ENCODE measurements at places on chromosomes 7 and 10.

- no peak for DNase-seq
Measured at GRCh38 chr7:29309041-29309854, 114.7 kb downstream of the CHN2 start.

- DNase-seq = no peak
Measured at GRCh38 chr7:4215176-4215720, 466.8 kb upstream of the FOXK1 start.

DNA sequence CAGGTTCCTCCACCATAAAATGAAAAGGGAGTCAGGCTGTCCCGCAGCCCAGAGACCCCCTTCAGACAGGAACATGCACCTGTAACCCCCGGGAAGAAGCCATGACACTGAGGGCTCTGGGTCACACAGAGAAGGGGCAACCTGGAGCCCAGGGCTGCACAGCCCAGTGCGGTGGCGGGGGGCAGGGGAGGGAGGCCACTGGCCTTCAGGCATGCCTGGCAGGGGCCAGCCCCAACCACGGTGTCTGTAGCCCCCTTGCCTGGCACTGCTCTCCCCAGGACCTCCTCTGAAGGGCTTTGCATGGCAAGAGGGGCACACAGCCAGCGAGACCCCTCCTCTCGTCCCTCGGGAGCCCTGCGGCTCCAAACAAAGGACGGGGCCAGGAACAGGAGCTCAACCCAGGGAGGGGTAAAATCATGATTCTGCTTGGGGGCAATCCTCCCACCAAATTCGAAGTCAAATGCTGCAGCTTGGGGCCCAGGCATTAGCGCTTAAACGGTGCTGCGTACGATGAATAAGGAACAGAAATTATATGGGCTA lies 235.1 kb downstream of the MAD1L1 start:
- no peak for DNase-seq

DNA sequence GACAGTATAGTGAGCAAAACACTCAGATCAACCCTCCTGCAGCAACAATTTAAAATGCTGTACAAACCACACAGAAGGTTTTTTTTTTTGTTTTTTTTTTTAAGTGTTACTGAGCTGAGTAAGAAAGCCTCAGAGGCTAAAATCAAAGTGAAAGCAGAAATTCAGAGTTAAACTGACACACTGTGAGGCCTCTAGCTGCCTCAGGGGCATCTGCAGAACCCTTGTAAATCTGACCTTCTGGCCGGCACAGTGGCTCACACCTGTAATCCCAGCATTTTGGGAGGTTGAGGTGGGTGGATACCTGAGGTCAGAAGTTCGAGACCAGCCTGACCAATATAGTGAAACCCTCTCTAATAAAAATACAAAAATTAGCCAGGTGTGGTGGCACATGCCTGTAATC lies 7.4 kb upstream of the GNA12 start:
- no peak for DNase-seq

DNA sequence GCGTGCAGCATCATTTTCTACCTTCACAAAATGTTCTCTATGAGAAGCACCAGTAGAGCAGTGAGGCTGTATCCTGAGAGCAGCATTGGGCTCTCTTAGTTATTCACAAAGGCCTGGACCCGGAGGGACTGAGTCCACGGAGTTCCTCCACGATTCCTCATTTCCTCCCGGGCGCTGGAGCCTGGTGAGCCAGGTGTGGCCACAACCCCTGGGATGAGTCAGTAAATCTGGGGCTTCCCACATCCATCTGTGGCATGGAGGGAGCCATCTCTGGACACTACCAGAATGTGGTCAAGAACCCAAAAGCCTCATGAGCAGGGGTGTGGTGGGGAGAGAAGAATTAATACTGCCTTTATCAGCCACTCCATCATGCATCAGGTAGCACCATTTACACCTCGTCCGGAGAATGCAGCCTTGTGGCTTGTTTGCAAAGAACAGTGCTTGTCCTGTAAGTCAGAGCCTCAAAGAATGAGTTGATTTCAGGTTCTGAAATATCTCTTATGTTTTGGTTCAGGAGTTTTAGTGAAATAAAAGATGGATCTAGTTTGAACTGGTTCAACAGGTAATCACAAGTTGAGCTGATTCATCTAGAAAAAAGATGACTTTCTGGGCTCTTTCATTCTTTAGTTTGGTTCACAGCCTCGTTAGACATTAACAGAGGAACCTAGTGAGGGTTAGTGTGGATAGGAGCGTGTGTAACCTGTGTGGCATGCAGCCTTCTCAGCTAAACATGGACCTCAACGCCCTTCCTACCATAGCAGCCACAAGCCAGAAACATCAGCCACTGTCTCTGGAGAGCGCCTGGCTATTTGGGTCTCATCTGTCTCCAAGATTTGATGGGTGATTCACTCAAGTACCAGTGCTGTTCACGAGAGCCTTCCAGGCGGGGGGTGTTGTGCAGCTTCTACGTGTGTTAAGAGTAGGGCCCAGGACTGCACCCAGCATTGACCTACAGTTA lies 95.2 kb downstream of the WDR37 start:
- no peak for DNase-seq

DNA sequence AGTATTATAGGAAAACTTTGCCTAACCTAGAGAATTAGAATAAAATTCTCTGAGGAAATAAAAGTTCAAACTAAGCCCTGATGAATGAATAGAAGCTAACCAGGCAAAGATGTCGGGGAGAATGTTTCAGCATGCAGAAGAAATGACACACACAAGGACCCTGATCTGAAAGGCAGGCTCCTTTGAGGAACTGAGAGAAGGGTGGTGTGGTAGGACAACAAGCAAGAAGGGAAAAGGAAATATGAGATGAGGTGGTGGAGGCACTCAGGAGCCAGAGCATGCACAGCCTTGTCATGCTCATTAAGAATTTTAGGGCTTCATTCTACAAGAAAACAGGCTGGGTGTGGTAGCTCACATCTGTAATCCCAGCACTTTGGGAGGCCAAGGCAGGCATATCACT lies 90.6 kb downstream of the ARHGAP12 start:
- DNase-seq = no peak

DNA sequence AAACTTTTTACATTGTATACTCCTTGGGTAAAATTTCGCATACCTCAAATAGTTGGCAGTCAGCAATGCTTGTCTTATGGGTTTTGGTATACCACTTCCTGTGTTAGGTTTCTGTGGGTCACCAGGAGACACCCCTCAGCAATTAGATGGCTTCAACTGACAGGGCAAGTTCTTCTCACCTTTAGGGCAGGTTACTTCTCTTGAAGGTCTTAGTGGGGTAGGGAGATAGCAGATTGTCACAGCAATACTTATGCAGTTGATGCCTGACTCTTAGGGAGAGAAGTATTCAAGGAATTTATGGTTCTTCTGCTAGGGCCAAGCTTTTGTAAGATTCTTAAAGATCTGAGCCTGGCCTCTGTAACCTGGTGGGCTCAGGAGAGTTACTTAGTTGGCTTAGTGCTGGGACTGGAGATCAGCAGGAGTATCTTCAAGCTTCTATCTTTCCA lies 42.9 kb downstream of the MKLN1 start:
- DNase-seq = no peak

All from stimulated activated CD8-positive, alpha-beta memory T cell treated with anti-CD3 and anti-CD28 coated beads, Interleukin-7, amount 100 ng/mL, for 1 hour (primary cell).